ENCODE measurements at places on chromosomes 6 and 20. TPM values are rescaled to one million over a fixed set of nuclear protein-coding genes. Genes with fewer than 3 reads are reported as not detected.

Gene SSR1
- total RNA-seq: 142 TPM

Gene SOBP
- total RNA-seq: not detected

Gene DEF6
- 28.7 TPM for total RNA-seq

Gene POU3F2
- total RNA-seq: not detected

Gene PSORS1C2
- total RNA-seq: not detected

Gene IYD
- not detected for total RNA-seq

Gene ASIP
- not detected for total RNA-seq

Gene HNF4A
- not detected for total RNA-seq

Gene SCGN
- not detected for total RNA-seq

Gene SLX4IP
- 5.4 TPM for total RNA-seq
